ENCODE measurements at places on chromosomes 3 and 15. TPM values are rescaled to one million over a fixed set of nuclear protein-coding genes. Genes with fewer than 3 reads are reported as not detected.

DNA sequence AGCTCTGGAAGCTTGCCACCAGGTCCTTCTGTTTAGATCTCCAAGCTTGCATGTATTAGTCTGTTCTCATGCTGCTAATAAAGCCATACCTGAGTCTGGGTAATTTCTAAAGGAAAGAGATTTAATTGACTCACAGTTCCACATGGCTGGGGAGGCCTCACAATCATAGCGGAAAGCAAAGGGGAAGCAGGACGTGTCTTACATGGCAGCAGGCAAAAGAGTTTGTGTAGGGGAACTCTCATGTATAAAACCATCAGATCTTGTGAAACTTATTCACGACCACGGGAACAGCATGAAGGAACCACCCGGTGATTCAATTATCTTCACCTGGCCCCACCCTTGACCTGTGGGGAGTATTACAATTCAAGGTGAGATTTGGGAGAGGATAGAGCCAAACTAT, 147.0 kb upstream of the PROK2 start:
- no peak for DNase-seq

The KPNA4 gene
- total RNA-seq: 38.2 TPM

- no peak for DNase-seq
Measured at GRCh38 chr3:131717493-131717892, 214.7 kb upstream of the MRPL3 start.

The CRYGS gene
- total RNA-seq: 4.7 TPM

- no peak for DNase-seq
Measured at GRCh38 chr3:14890476-14890875, 56.9 kb upstream of the NR2C2 start.

The RBMS3 gene
- 0.15 TPM for total RNA-seq

- DNase-seq: no peak
Measured at GRCh38 chr3:166446291-166446690, 609.1 kb upstream of the BCHE start.

DNA sequence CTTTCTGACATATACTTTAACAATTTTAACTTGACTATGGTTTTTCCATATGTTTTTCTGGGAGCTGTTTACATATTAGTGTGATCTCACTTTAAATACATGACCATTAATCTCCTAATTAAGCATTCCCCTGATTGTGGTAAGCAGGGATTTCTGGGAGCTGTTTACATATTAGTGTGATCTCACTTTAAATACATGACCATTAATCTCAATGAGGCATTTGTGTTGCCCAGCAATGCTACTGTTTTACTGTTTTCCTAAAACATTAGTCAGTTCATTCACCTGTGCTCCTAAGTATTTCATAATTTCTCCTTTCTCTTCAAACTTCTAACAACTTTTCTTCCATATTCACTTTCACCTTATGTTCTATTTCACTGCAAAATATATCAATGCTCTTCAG, 3.6 kb upstream of the GRAMD1C start:
- DNase-seq: no peak

- peak; percentile 73 for DNase-seq
Measured at GRCh38 chr15:50883903-50884302, 24.6 kb upstream of the AP4E1 start.

The STAB1 gene
- total RNA-seq: not detected

- DNase-seq: peak; percentile 61
Measured at GRCh38 chr15:50066202-50066601, 52.8 kb downstream of the ATP8B4 start.

GRCh38 chr3:143855183-143855582, 6.9 kb upstream of the SLC9A9 start:
- no peak for DNase-seq

- no peak for DNase-seq
Measured at GRCh38 chr15:21260966-21261395, 179.3 kb downstream of the POTEB3 start.
